ENCODE measurements at places on chromosomes 6 and 20. TPM values are rescaled to one million over a fixed set of nuclear protein-coding genes. Genes with fewer than 3 reads are reported as not detected.

Gene FKBP1C
- total RNA-seq: 2.1 TPM

Gene KHDC1L
- not detected for total RNA-seq

Gene CAPN11
- not detected for total RNA-seq

Gene RNF217
- 6.9 TPM for total RNA-seq

Gene TGM6
- total RNA-seq: not detected

Gene DDX39B
- total RNA-seq: 396 TPM

Gene HLA-DPA1
- total RNA-seq: not detected

Gene TMEM217
- 0.99 TPM for total RNA-seq

Gene BPIFB6
- total RNA-seq: not detected

Gene CLPSL1
- total RNA-seq: not detected

Gene DCDC2
- 3.0 TPM for total RNA-seq

Gene AK9
- 1.5 TPM for total RNA-seq

Gene SLC22A2
- not detected for total RNA-seq

Gene TPD52L1
- 45.2 TPM for total RNA-seq
